Endothelial cell (in vitro differentiated cells): ENCODE measurements at places on chromosomes 12 and 14.
A peak's percentile ranks its signal among the peaks of the same experiment; 100 is the strongest.

GRCh38 chr12:43988838-43989560, 153.1 kb downstream of the TMEM117 start:
- H3K4me1 ChIP-seq: no peaks in the 10 kb centered on the region
- no peak for DNase-seq
- H3K36me3 ChIP-seq: no peaks in the 10 kb centered on the region
- H3K27me3 ChIP-seq: no peaks in the 10 kb centered on the region
- no peak overlapping the region for H3K27ac ChIP-seq

DNA sequence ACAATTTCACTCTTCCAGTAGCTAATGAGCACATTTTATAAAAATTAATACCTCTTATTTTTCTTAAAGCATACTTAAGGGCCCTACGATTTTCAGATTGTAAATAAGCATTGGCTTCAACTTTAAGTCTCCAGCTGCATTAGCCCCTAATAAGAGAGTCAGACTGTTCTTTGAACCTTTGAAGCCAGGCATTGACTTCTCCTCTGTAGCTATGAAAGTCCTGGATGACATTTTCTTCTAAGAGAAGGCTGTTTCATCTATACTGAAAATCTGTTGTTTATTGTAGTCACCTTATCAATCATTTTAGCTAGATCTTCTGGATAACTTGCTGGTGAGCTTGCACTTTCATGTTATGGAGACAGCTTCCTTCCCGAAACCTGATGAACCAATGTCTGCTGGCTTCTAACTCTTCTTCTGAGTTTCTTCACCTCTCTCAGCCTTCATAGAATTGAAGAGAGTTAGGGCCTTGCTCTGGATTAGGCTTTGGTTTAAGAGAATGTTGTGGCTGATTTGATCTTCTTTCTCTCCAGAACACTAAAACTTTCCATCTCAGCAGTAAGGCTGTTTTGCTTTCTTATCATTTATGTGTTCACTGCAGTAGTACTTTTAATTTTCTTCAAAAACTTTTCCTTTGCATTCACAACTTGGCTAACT, 377.1 kb upstream of the RGS6 start:
- no peak overlapping the region for H3K27ac ChIP-seq
- H3K27me3 ChIP-seq: peaks cover 1% of the 10 kb centered on the region
- peaks cover 17% of the 10 kb centered on the region for H3K4me1 ChIP-seq
- no peaks in the 10 kb centered on the region for H3K36me3 ChIP-seq

GRCh38 chr12:87096082-87096585, 839.9 kb upstream of the MGAT4C start:
- H3K27me3 ChIP-seq: no peaks in the 10 kb centered on the region
- DNase-seq: no peak
- peaks cover 9% of the 10 kb centered on the region for H3K4me1 ChIP-seq
- H3K27ac ChIP-seq: no peak overlapping the region

GRCh38 chr14:20400589-20400964, 12.7 kb downstream of the TEP1 start:
- no peak for DNase-seq
- peaks cover 1% of the 10 kb centered on the region for H3K27me3 ChIP-seq
- peaks cover 49% of the 10 kb centered on the region for H3K36me3 ChIP-seq
- no peak overlapping the region for H3K4me3 ChIP-seq

DNA sequence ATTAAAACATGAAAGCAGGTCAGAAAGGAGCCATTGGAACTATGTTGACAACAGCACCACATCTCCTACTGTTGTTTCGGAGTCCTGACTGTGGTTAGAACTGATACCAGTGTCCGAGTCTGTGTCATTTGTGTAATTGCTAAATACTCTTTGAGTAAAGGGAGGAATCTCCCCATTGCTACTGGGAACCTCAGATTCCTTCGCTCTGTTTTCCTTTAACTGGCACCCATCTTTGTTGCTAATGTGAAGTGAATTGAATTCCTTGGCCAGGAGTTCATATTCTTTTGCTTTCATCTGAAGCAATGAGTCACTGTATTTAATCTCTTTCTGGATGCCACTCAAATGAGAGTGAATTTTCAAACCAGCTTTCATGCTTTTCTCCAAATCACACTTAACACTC, 31.5 kb downstream of the RASSF9 start:
- DNase-seq: no peak
- H3K4me3 ChIP-seq: no peak overlapping the region
- no peak overlapping the region for H3K27ac ChIP-seq
- H3K27me3 ChIP-seq: peaks cover 2% of the 10 kb centered on the region
- H3K4me1 ChIP-seq: no peaks in the 10 kb centered on the region

DNA sequence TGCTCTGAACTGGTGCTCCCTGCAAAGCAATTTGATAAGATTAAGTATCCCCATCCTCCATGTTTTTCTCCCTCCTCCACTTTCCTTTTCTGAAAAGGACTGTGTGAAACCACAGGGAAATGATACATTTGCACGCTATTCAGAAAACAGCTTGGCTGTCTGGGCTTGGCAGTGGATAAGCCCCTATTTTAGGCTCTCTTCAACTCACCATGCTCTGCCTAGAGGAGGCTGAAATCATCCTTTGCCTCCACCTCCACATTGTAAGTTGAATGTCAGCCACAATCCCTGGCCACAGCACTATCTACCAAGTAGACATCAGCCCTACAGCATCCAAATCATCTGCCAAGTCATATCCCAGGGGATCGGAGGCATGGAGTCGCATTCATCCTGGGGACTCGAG, 642.3 kb downstream of the RPS29 start:
- H3K4me1 ChIP-seq: no peaks in the 10 kb centered on the region
- DNase-seq: no peak

- peaks cover 46% of the 10 kb centered on the region for H3K4me1 ChIP-seq
- H3K36me3 ChIP-seq: peaks cover 59% of the 10 kb centered on the region
- no peak overlapping the region for H3K4me3 ChIP-seq
- no peak overlapping the region for H3K27ac ChIP-seq
- H3K27me3 ChIP-seq: peaks cover 7% of the 10 kb centered on the region
These were observed 25.1 kb downstream of the DYRK4 start for GRCh38 chr12:4587108-4587507.

DNA sequence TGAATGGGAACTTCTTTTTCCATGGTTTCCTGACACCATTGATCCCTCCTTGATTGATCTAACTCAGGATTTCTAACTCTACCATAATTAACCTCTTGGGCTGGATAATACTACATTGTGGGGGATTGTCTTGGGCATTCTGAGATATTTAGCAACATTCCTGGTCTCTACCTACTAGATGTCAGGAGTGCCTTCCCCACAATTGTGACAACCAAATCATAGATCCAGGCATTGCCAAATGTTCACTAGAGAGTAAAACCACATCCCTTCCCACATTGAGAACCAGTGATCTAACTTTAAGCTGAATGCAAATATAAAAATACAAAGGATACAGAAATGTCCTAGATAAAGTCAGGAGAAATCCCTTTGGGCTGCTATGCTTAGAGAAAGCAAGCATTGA, 36.9 kb upstream of the CCDC198 start:
- H3K27ac ChIP-seq: no peak overlapping the region
- no peaks in the 10 kb centered on the region for H3K36me3 ChIP-seq
- H3K27me3 ChIP-seq: no peaks in the 10 kb centered on the region
- no peak for DNase-seq
- no peak overlapping the region for H3K4me3 ChIP-seq
- no peaks in the 10 kb centered on the region for H3K4me1 ChIP-seq

GRCh38 chr12:117998719-117999118, 17.8 kb upstream of the RFC5 start:
- no peaks in the 10 kb centered on the region for H3K36me3 ChIP-seq
- no peak overlapping the region for H3K4me3 ChIP-seq
- H3K4me1 ChIP-seq: no peaks in the 10 kb centered on the region
- H3K27me3 ChIP-seq: no peaks in the 10 kb centered on the region

DNA sequence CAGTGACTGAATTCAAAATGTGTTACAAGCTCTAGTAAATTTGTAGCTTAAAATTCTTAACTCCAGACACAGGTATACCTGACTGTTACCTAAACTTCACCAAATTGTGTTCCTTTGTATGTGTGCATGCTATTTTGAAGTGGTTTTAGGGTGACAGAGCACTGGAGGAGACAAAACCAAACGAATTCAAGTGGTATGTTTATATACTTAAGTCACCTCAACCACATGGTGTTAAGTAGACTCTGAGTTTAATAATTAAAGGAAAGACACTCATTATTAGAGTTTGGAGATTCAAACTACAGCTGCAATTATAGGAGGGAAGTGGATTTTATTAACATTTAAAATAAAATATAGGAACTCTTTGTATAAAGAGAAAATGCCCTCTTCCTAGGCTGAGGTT, 84.3 kb downstream of the PLCZ1 start:
- H3K27ac ChIP-seq: no peak overlapping the region
- no peak for DNase-seq
- H3K36me3 ChIP-seq: no peaks in the 10 kb centered on the region
- H3K4me1 ChIP-seq: no peaks in the 10 kb centered on the region

GRCh38 chr12:110122929-110123328, 1.2 kb upstream of the IFT81 start:
- peaks cover 42% of the 10 kb centered on the region for H3K4me1 ChIP-seq
- no peaks in the 10 kb centered on the region for H3K36me3 ChIP-seq
- no peak overlapping the region for H3K4me3 ChIP-seq
- DNase-seq: no peak
- peaks cover 13% of the 10 kb centered on the region for H3K27me3 ChIP-seq

DNA sequence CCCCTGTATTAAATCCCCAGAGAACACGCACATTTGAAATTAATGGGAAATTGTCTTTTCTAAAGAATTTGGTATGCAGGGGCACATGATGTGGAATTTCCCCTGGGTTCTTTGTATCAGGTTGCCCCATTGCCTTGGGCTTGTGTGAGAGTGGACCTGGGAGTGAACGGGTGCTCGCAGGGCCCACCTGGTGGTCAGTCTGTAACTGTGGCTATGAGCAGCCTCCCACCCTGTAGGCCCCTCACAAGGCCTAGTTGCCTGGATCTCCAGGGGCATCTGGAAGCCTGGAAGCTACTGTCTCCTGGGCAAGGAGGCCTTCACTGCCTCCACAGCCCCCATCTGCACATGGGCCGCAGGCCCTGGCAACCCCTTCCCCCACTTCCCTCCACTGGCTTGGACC, 96.7 kb downstream of the SLC25A47 start:
- peaks cover 1% of the 10 kb centered on the region for H3K4me1 ChIP-seq
- no peaks in the 10 kb centered on the region for H3K27me3 ChIP-seq
- no peak overlapping the region for H3K27ac ChIP-seq
- DNase-seq: peak; percentile 21
- no peak overlapping the region for H3K4me3 ChIP-seq

GRCh38 chr14:96136371-96137005, 68.2 kb upstream of the BDKRB2 start:
- H3K27me3 ChIP-seq: peaks cover 4% of the 10 kb centered on the region
- H3K4me1 ChIP-seq: no peaks in the 10 kb centered on the region
- peaks cover 3% of the 10 kb centered on the region for H3K36me3 ChIP-seq
- DNase-seq: no peak

GRCh38 chr12:27142101-27142721, 59.8 kb upstream of the C12orf71 start:
- no peak overlapping the region for H3K27ac ChIP-seq
- peaks cover 2% of the 10 kb centered on the region for H3K4me1 ChIP-seq
- no peak overlapping the region for H3K4me3 ChIP-seq
- H3K27me3 ChIP-seq: no peaks in the 10 kb centered on the region
- peak; percentile 74 for DNase-seq

GRCh38 chr12:39003541-39004155, 98.3 kb upstream of the CPNE8 start:
- no peak overlapping the region for H3K27ac ChIP-seq
- no peaks in the 10 kb centered on the region for H3K36me3 ChIP-seq
- no peak for DNase-seq
- H3K27me3 ChIP-seq: peaks cover 1% of the 10 kb centered on the region

DNA sequence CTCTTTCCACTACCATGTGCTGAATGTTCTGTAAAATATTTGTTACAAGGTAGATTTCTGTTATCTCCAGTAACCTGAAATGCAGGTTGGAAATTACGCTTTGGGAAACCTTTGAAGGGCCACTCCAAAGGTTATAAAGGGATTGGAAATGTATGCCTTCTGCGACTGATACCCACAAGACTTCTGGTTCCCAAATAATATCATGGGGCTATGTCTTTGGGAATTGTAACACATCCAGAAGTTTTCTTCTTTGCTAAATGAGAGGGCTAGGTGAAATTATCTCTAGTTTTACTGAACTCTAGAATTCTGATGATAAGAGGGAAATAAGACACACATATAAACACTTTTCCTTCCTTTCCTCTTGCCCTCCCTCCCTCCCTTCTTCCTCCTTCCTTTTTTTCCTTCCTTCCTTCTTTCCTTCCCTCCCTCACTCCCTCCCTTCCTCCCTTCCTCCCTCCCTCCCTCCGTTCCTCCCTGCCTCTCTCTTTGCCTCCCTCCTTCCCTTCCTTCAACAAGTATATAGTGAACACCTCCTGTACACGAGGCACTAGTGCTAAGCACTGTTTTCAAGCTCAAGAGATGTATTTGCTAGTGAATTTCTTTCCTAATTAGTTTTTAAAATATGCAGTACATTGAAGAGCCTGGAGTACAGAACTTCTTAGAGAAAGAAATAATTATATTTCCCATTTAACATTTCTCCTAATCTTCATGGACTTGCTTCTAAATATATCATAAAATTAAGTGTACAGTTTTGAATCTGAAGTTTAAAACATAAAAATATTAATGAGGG, 10.1 kb downstream of the HMGA2 start:
- no peak overlapping the region for H3K4me3 ChIP-seq
- no peak overlapping the region for H3K27ac ChIP-seq
- H3K4me1 ChIP-seq: peaks cover 13% of the 10 kb centered on the region
- H3K36me3 ChIP-seq: no peaks in the 10 kb centered on the region

DNA sequence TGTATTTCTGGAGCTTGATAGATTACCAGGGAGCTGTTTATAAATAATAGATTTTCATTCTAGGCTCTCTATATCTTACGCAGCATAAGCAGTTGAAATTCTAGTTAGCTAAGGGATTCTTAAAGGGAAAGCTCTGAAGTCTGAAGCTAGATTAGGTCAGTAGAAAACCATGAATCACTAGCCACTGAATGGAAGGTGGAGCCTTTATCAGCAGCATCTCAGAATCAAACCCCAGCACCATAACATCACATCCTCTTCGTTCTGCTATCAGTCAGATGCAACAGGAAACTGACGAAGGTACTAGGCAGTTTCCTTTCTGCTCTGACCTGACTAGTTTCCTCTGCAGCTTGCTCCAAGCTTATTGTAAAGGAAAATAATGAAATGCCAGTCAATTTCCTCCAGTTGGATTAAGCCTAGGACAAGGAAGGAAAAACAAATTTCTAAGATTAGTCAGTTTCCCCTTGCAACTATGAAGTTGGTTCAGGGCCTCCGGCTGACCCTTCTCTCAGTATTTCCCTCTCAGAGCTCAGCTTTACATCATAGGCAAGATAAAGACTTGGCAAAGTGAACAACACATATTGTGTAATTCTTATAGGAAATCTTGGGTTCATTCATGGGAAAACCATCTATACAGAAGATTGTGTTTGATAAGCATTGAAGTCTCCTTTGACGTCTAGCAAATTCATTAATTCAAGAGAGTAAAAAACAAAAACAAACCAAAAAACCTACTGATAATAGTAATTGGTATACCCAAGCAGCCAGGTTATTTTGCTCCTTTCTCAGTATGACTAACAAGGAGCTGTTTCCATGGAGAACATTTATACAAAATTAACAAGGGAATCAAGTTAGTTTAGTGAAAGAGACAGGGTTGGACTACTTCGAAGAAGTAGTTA, 43.4 kb upstream of the CFAP54 start:
- H3K4me1 ChIP-seq: peaks cover 42% of the 10 kb centered on the region
- peaks cover 13% of the 10 kb centered on the region for H3K27me3 ChIP-seq
- peak overlapping the region; percentile 42 for H3K4me3 ChIP-seq
- no peaks in the 10 kb centered on the region for H3K36me3 ChIP-seq
- DNase-seq: peak; percentile 54
- H3K27ac ChIP-seq: peak overlapping the region; percentile 99
